ENCODE measurements at places on chromosomes 3 and 15.

DNA sequence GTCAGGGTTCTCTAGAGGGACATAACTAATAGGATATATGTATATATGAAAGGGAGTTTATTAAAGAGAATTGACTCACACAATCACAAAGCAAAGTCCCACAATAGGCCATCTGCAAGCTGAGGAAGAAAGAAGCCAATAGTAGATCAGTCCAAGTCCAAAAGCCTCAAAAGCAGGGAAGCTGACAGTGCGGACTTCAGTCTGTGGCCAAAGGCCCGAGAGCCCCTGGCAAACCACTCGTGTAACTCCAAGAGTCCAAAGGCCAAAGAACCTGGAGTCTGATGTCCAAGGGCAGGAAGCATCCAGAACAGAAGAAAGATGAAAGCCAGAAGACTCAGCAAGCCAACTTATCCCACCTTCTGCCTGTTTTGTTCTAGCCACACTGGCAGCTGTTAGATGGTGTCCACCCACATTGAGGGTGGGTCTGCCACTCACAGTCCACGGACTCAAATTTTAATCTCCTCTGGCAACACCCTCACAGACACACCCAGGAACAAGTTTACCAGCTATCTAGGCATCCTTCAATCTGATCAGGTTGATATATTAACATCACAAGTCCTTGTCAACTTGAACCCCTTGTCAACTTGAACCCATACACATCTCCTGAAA, 54.2 kb upstream of the ACAD9 start:
- no peak for DNase-seq

GRCh38 chr3:142863930-142864920, 24.7 kb downstream of the PCOLCE2 start:
- no peak for DNase-seq

GRCh38 chr15:72342385-72342784, 22.4 kb upstream of the CELF6 start:
- DNase-seq, result no peak

- no peak for DNase-seq
Observed at GRCh38 chr3:167736264-167736787, 805 bp downstream of the SERPINI1 start.

- no peak for DNase-seq
Observed at GRCh38 chr3:61936344-61936937, 375.1 kb downstream of the PTPRG start.

- no peak for DNase-seq
Observed at GRCh38 chr3:185420762-185421161, 57.8 kb downstream of the MAP3K13 start.

- no peak for DNase-seq
Observed at GRCh38 chr3:144011251-144011799, 39.7 kb downstream of the DIPK2A start.

- no peak for DNase-seq
Observed at GRCh38 chr15:95498961-95499360, 831.5 kb upstream of the NR2F2 start.

DNA sequence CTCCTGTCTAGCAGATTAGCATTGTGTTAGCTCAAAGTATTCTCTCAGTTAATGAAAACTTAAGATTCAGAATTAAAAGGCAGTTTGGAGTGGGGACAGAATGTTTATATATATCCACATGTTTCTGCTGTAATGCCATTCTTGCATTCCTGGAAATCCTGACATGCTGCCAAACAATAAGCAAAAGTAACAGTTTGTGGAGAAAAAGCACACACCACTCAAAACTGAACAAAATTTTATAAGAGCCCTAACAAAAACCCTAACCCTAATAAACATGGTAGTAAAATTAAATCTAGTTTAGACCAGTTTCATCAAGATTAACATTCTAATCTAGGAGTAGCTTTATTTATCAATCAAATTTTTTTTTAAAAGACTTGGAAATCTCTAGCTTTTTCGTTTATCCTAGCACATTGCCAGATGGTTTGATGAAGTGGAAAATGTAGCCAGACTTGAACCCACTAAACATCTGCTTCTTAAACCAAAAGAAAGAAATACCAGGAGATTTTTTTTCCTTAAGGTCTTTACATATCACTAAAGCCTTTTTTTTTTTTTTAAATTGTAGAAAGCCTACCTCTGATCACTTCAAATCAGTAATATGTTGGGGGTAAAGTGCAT, 3.7 kb downstream of the TCAIM start:
- DNase-seq, result no peak

DNA sequence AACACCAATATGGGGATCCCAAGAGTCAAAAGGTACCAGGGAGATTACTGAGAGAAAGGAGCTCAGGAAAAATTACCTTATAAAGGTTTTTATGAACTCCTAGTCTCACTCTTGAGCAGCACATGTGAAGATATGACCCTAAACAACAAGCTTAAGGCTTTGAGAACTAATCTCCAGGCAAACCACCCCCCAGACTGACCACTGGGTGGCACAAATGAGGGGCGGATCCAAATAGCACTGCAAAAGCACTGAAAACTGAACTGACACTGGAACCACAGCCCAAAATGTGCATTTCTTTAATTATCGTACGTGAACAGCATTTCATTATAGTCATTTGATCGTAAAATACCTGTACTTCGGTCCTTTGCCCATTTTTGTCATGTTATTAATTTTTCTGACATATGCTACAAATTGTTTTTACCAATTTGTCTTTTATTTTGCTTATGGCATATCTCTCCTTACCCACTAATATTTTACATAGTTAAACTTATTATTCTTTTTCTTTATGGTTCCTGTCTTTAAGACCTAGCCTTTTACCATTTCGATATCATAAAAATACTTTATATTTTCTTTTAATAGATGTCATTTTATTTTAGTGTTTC, 31.5 kb upstream of the TFDP2 start:
- no peak for DNase-seq

DNA sequence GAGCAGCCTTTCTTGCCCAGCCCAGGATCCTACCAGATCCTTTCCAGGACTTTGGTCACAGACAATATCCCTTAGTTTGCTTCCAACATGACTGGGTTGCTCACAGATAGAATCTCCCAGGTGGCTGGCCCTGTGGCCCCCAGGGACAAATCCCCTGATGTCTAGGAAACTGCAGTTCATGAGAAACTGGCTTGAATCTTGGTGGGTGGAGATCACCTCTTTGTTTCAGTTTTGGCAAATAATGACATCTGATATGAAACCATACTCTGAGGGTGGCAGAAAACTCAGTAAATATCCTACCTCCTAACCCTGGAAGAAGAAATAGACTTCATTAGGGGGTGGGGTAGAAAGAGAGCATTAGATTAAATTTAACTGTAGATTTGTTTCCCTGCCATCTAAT, 44.1 kb upstream of the PFN2 start:
- DNase-seq, result no peak

DNA sequence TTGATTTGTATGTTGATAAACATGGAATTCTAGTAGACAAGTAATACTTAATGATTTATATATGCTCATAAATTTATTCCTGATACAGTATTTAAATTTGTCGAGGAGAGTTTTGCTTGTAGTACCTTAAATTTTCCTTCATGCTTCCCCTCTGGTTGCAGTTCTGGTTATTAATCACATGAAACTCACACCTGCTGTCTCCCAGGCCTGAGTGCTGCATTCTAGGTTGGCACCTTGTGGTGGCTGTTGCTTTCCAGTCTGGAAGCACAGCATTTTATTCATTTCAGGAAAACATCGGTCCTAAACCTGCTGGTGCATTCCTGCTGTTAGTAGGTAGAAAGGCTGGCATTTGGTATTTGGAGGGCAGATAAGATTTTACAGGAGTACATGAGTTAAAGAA, 44.9 kb downstream of the ATP1B3 start:
- no peak for DNase-seq

DNA sequence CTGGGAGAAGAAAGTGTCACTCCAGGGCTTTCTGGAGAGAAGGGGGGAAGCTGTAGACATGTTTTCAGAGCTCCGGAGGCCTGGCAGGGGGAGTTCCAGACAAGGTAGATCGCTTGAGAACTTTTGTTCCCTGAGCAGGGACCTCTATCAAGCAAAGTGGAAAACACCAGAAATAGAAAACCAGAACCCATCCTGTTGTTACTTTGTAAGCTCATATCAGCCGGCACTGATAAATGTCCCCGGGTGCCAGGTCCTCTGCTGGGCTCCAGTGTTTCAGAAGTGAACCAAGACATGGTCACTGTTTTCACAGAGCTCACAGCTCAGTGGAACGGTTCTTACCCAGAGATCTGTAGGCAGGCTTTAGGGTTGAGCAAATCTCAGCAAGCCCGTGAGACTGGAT, 13.5 kb downstream of the HDDC3 start:
- DNase-seq, result no peak

DNA sequence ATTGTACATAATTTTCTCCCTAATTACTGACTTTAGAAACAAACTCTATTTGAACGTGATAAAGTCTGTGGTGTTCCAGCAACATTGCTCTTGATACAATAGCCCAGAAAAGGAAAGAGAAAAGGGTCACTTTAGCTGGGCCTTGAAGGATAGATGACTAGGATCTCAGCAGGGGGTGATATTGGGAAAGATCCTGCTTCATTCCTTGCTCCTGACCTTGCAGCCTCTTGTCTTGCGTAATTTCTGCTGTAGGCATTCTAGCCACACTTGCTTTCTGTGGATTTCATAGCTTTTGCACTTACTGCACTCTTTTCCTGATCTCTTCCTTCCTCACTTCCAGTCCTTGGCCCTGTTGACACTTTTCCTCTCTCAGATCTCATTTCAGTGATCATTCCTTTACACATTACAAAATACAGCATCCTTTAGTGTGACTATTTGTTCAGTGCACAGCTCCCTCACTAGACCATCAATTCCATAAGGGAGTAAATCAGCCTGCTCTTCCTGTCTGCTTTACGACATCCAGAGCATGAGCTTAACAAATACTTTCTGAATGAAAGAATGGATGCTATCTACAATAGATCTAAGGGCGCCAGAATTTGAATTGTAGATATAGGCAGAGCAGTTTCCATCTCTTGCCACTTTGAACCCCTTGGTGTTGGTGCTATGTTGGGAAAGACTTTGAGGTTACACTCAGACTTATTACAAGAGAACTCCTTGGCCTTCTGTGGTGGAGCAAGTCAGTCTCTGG, 559.6 kb upstream of the MDFIC2 start:
- no peak for DNase-seq

GRCh38 chr3:59013611-59014010, 36.2 kb downstream of the CFAP20DC start:
- DNase-seq, result no peak

GRCh38 chr3:148229107-148229506, 468.6 kb upstream of the AGTR1 start:
- DNase-seq, result no peak

DNA sequence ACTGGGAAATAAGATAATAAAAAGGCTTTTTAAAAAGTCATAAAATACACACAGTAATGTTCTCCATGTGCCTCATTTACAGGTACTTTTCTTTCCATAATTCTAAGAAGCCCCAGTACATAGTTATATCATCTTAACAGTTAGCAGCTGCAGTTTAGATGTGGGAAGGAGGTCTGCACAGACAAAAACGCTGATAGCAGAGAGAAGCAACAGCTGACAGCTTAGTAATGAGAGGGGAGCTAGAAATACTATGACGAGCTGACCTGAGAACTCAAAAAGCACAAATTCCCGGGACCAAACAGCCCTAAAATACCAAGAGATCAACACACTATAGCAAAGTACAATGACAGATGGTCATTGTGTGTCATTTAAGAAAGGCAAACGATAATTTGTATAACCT, 36.7 kb upstream of the ARHGEF3 start:
- DNase-seq, result no peak

- DNase-seq, result no peak
Observed at GRCh38 chr15:73437543-73438109, 5.3 kb upstream of the REC114 start.
